ENCODE measurements at places on chromosomes 3 and 15.

- no peaks in the 10 kb centered on the region for H3K27me3 ChIP-seq
- no peaks in the 10 kb centered on the region for H3K36me3 ChIP-seq
- no peaks in the 10 kb centered on the region for H3K4me1 ChIP-seq
- no peak for DNase-seq
- H3K27ac ChIP-seq, result no peak overlapping the region
These were observed 321.0 kb upstream of the NAALADL2 start for GRCh38 chr3:174538151-174538550.

GRCh38 chr3:190621927-190622326 lies 108.0 kb downstream of the IL1RAP start:
- no peak for DNase-seq
- H3K27ac ChIP-seq, result no peak overlapping the region

- no peak overlapping the region for H3K4me3 ChIP-seq
- H3K4me1 ChIP-seq, result no peaks in the 10 kb centered on the region
- no peaks in the 10 kb centered on the region for H3K36me3 ChIP-seq
- no peaks in the 10 kb centered on the region for H3K27me3 ChIP-seq
- DNase-seq, result no peak
These were observed 172.9 kb upstream of the TBC1D5 start for GRCh38 chr3:17915341-17915740.

DNA sequence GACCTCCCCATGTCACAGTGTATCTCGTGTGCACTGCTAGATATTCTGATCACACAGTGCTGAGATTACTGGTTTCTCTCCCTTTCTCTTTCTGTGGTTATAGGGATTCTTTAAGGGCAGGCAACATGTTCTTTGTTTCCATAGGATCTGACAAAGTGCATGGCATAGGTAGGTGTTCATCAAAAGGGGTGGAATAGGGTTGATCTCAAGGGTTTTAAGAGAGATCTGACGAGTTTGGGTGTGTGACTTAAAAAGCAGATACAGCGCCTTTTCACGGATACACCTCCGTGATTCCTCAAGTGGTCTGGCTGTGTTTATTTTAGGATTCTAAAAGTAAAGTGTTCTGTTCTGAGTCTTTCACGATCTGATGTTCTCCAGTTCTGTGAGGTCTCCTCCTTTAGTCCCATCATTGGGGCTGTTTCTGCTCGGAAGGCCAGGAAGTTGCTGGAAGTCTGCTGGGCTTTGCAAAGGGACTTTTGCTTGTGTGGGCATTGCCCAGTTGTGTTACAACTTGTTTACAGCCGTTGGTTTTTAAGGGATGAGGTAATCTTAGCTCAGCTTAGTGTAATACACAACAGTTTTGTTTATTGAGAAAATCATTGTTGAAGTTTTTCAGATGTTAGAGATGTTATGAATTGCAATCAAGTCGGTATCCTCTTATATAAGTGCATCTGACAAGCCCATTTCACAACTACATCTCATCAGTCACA lies 34.8 kb downstream of the IGF1R start:
- no peaks in the 10 kb centered on the region for H3K27me3 ChIP-seq
- peaks cover 13% of the 10 kb centered on the region for H3K4me1 ChIP-seq
- no peaks in the 10 kb centered on the region for H3K36me3 ChIP-seq
- peak; percentile 53 for DNase-seq
- no peak overlapping the region for H3K4me3 ChIP-seq
- H3K27ac ChIP-seq, result no peak overlapping the region

- no peak for DNase-seq
- no peaks in the 10 kb centered on the region for H3K4me1 ChIP-seq
- H3K27me3 ChIP-seq, result no peaks in the 10 kb centered on the region
- no peak overlapping the region for H3K27ac ChIP-seq
- H3K4me3 ChIP-seq, result no peak overlapping the region
- no peaks in the 10 kb centered on the region for H3K36me3 ChIP-seq
These were observed 293.2 kb downstream of the CNTN4 start for GRCh38 chr3:2391896-2392295.

- no peak overlapping the region for H3K27ac ChIP-seq
- no peaks in the 10 kb centered on the region for H3K36me3 ChIP-seq
- H3K4me3 ChIP-seq, result no peak overlapping the region
- no peaks in the 10 kb centered on the region for H3K27me3 ChIP-seq
- DNase-seq, result no peak
- no peaks in the 10 kb centered on the region for H3K4me1 ChIP-seq
These were observed 88.7 kb downstream of the ANKRD28 start for GRCh38 chr3:15708882-15709677.

DNA sequence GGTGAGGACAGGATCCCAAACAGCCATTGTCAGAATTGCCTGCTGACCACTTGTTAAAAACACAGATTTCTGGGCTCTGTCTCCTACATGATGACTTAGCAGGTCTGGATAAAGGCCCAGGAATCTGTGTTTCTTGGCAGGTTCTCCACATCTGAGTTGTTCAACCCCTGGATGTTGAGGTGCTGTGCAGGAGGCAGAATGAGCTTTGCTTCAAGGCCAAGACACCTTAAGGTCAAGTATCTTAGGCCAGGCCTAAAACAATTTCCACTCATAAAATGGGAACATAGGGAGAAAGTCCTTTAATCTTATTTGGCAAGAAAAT lies 678.7 kb upstream of the CFAP20DC start:
- H3K27me3 ChIP-seq, result no peaks in the 10 kb centered on the region
- no peak for DNase-seq
- H3K4me1 ChIP-seq, result no peaks in the 10 kb centered on the region
- H3K36me3 ChIP-seq, result no peaks in the 10 kb centered on the region

GRCh38 chr3:97910931-97911351 lies 61.3 kb downstream of the RIOX2 start:
- DNase-seq, result no peak
- H3K27me3 ChIP-seq, result no peaks in the 10 kb centered on the region
- no peaks in the 10 kb centered on the region for H3K36me3 ChIP-seq
- no peak overlapping the region for H3K27ac ChIP-seq

GRCh38 chr3:43210049-43211027 lies 76.0 kb upstream of the SNRK start:
- H3K27me3 ChIP-seq, result no peaks in the 10 kb centered on the region
- no peaks in the 10 kb centered on the region for H3K4me1 ChIP-seq
- no peak overlapping the region for H3K27ac ChIP-seq
- DNase-seq, result no peak

- no peak overlapping the region for H3K27ac ChIP-seq
- no peak overlapping the region for H3K4me3 ChIP-seq
- no peaks in the 10 kb centered on the region for H3K27me3 ChIP-seq
- DNase-seq, result no peak
- peaks cover 17% of the 10 kb centered on the region for H3K4me1 ChIP-seq
These were observed 108.4 kb downstream of the DNAJB8 start for GRCh38 chr3:128358156-128358895.

GRCh38 chr15:39649757-39650156 lies 68.9 kb downstream of the THBS1 start:
- DNase-seq, result no peak
- H3K36me3 ChIP-seq, result no peaks in the 10 kb centered on the region
- H3K27me3 ChIP-seq, result no peaks in the 10 kb centered on the region
- no peak overlapping the region for H3K4me3 ChIP-seq
- H3K4me1 ChIP-seq, result no peaks in the 10 kb centered on the region

DNA sequence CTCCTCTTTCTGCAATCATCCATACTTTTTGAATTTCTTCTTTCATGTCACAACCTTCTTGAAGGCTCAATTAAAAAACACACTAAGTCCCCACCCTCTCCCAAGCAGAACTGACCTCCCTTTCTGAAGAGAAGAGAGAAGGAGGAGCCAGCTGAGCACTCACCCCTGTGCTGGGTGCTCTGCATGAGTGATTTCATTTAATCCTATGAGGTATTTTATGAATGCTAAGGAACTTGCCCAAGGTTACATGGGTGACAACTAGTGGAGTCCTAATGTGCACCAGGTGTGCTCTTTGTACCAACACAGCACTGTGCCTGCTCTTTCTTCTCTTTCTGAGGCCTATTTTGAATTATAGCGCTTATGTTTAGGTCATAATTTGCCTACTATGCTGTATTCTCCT lies 135.6 kb downstream of the DUT start:
- H3K27me3 ChIP-seq, result no peaks in the 10 kb centered on the region
- H3K36me3 ChIP-seq, result no peaks in the 10 kb centered on the region
- peaks cover 7% of the 10 kb centered on the region for H3K4me1 ChIP-seq
- H3K27ac ChIP-seq, result peak overlapping the region; percentile 37
- no peak for DNase-seq
- no peak overlapping the region for H3K4me3 ChIP-seq

DNA sequence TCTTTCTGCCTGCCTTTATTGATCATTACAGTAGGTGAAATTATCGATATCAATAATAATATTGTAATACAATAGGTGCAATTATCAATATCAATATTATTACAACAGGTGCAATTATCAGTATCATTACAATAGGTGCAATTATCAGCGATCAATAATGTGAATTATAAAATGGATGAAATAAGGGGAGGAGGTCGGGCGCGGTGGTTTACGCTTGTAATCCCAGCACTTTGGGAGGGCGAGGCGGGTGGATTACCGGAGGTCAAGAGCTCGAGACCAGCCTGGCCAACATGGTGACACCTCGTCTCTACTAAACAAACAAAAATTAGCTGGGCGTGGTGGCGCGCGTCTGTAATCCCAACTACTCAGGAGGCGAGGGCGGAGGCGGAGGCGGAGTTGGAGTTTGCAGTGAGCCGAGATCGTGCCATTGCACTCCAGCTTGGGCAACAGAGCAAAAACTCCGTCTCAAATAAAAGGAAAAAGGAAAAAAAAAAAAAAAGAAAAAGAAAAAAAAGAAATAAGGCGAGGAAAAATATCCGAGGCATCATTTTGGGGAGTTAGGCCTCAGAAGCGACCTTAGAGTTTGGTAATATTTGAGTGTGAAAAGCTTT lies 611 bp upstream of the BNIP2 start:
- no peaks in the 10 kb centered on the region for H3K27me3 ChIP-seq
- peak overlapping the region; percentile 97 for H3K4me3 ChIP-seq
- peaks cover 15% of the 10 kb centered on the region for H3K4me1 ChIP-seq
- peak; percentile 94 for DNase-seq
- peak overlapping the region; percentile 95 for H3K27ac ChIP-seq

DNA sequence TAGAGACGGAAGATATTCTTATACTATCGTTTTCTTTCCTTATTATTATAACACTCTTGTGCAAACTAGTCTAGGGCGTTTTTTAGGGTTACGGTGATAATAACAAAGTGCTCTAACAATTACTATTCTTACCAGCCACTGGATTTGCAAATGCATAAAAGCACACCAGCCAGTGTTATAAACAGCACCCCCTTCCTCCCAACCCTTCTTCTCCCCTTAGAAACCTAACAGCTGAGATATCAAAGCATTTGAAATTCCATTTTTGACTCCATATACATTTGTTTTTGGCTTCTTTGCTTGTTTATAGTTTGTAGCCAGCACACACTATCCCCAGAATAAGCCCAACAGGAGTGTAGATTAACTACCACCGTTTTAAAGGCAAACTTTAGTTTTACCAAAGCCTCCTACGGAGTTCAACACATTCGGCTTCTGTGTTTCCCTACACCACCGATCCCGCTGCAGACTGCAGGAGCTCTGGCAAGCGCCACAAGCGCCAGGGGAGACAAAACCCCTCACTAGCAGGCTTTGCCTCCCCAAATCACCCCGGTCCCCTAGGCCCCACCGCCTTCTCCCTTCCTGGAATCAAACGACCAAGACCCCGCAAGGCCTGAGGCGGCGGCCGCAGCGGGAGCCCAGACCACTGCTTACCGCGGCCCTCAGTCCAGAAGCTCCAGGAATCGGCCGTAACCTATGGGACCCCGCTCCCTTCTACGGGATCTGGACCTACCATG lies 461 bp downstream of the COPB2 start:
- DNase-seq, result no peak
- peak overlapping the region; percentile 98 for H3K4me3 ChIP-seq
- peaks cover 19% of the 10 kb centered on the region for H3K4me1 ChIP-seq
- H3K27me3 ChIP-seq, result no peaks in the 10 kb centered on the region

DNA sequence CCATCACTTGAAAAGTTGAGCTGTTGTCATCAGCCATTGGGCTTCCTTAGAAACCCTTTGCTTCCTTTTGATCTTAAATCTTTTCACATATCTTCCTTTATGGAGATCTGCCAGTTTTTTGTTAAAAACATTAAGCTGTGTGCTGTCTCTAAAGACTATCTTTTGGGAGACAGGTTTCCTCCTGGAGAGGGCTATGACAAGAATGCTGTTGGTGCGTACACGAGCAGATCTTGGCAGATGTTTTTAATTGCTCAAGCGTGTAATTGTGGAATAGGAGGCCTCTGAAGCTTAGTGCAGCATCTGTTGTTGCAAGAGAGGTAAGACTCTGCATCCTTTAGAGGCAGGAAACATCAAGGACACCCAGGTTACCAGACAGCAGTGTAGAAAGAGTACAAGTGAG lies 56.8 kb downstream of the PHLDB2 start:
- no peak for DNase-seq
- H3K4me3 ChIP-seq, result no peak overlapping the region
- no peaks in the 10 kb centered on the region for H3K27me3 ChIP-seq
- no peaks in the 10 kb centered on the region for H3K36me3 ChIP-seq
- H3K27ac ChIP-seq, result no peak overlapping the region

GRCh38 chr3:72154391-72155335 lies 369.7 kb upstream of the PROK2 start:
- no peak for DNase-seq
- no peak overlapping the region for H3K4me3 ChIP-seq
- no peaks in the 10 kb centered on the region for H3K27me3 ChIP-seq

DNA sequence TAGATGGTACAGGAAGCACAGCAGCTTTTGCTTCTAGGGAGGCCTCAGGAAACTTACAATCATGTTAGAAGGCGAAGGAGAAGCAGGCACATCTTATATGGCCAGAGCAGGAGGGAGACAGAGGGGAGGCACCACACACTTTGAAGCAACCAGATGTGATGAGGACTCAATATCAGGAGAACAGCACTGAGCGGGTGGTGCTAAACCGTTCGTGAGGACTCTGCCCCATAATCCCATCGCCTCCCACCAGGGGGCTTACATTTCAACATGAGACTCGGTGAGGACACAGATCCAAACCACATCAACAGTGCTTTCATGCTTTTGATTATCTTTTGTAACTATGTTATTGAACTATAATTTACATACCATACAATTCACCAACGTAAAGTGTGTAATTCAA lies 7.6 kb upstream of the TMEM44 start:
- no peaks in the 10 kb centered on the region for H3K4me1 ChIP-seq
- H3K36me3 ChIP-seq, result no peaks in the 10 kb centered on the region
- no peak for DNase-seq
- no peak overlapping the region for H3K27ac ChIP-seq

- no peak for DNase-seq
- no peaks in the 10 kb centered on the region for H3K36me3 ChIP-seq
- peaks cover 20% of the 10 kb centered on the region for H3K4me1 ChIP-seq
- H3K27ac ChIP-seq, result no peak overlapping the region
- H3K27me3 ChIP-seq, result no peaks in the 10 kb centered on the region
These were observed 11.3 kb upstream of the ARHGEF3 start for GRCh38 chr3:56812754-56813652.

GRCh38 chr3:64828276-64828675 lies 140.5 kb upstream of the ADAMTS9 start:
- H3K4me3 ChIP-seq, result no peak overlapping the region
- DNase-seq, result no peak
- H3K4me1 ChIP-seq, result peaks cover 4% of the 10 kb centered on the region
- no peaks in the 10 kb centered on the region for H3K36me3 ChIP-seq
- H3K27ac ChIP-seq, result no peak overlapping the region

GRCh38 chr3:47376393-47376792 lies 4.4 kb upstream of the PTPN23 start:
- no peak overlapping the region for H3K4me3 ChIP-seq
- no peak for DNase-seq
- no peak overlapping the region for H3K27ac ChIP-seq
- H3K27me3 ChIP-seq, result no peaks in the 10 kb centered on the region
- peaks cover 8% of the 10 kb centered on the region for H3K4me1 ChIP-seq
